Cerebellum (tissue), 4 donors: ENCODE measurements at places on chromosomes 3 and 15. TPM values are rescaled to one million over a fixed set of nuclear protein-coding genes. Genes with fewer than 3 reads are reported as not detected.
A peak's percentile ranks its signal among the peaks of the same experiment; 100 is the strongest.

The CYP19A1 gene
- total RNA-seq: 1.00 TPM

- no peak for DNase-seq
Measured at GRCh38 chr15:78055919-78056713, 21.4 kb downstream of the TBC1D2B start.

- no peak for DNase-seq
Measured at GRCh38 chr3:38049358-38050126, 10.5 kb downstream of the DLEC1 start.

DNA sequence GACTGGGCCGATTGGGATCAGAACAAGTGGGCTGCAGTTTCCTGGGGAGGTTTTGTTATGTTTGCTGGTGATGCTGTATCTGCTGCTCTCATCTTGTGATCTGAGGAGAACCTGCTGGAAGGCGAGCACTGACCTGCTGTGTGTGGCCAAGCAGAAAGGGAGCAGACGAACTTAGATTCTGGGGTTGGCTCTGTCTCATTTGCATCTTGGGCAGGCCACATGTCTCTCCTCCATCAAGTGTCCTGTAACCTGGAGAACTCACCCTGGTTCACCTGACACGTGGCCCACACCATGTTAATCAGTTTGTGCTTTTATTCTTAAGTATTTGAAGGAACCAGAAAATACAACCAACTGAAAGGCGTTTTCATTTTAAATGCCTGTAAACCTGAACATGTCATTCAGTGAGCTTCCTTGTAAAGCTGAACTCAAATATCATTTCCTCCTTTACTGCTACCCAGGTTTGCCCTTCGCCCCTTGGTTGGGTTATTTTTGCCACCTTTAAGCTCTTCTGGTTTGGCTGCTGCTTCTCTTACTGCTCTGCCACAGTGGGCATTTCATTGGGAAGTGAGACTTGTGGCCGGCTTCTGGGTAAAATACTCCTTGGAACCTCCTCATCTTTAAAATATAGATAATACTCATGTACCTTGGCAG is 33.5 kb upstream of the TRAK1 start:
- peak; percentile 60 for DNase-seq

The PRSS50 gene
- 0.45 TPM for total RNA-seq
